Stimulated activated CD8-positive, alpha-beta memory T cell treated with anti-CD3 and anti-CD28 coated beads, Interleukin-4, amount 100 ng/mL, for 1 hour (primary cell): ENCODE measurements at places on chromosomes 1 and 21.

GRCh38 chr1:151495316-151495715 is 15.9 kb upstream of the CGN start:
- DNase-seq, result no peak

DNA sequence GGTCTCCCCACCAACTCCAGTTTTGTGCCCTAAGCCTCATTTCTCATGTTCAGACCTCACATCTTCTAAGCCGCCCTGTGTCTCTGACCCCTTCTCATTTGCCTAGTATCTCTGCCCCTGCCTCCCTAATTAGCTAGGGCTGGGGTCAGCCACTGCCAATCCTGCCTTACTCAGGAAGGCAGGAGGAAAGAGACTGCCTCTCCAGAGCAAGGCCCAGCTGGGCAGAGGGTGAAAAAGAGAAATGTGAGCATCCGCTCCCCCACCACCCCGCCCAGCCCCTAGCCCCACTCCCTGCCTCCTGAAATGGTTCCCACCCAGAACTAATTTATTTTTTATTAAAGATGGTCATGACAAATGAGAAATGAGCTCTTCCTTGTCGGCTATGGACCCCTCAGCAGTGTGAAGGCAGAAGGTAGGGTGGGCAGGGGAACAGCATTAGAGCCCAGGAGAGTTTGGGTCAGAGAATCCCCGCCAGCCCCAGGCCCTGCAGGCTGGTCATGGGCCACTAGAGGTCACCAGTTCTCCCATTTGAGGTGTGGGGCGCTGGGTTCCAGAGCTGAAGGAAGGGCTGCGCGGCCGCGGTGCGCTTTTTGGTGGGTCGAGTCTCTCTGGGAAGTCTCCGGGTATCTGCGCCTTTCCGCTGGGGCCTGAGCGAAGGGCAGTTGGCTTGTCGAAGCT is 11.5 kb downstream of the ADAMTSL4 start:
- peak; percentile 60 for DNase-seq

GRCh38 chr21:43867332-43867703 is 2.3 kb downstream of the AGPAT3 start:
- no peak for DNase-seq

DNA sequence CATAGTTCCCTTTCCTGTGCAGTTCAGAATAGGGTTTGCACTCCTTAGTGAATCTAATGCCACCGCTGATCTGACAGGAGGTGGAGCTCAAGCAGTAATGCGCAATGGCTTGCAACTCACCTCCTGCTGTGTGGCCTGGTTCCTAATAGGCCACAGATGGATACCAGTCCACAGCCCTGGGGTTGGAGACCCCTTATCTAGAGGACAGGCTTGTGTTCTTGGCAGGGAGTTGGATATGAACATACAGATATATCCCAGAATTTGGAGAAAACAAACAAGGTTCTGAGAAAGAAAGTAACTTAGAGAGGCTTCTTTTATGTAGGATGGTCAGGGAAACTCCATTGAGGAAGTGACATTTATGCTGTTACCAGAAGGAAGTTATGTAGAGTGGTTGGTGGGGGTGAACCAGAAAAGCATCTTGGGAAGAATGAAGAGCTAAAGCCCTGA is 5.1 kb upstream of the PTPRC start:
- no peak for DNase-seq

DNA sequence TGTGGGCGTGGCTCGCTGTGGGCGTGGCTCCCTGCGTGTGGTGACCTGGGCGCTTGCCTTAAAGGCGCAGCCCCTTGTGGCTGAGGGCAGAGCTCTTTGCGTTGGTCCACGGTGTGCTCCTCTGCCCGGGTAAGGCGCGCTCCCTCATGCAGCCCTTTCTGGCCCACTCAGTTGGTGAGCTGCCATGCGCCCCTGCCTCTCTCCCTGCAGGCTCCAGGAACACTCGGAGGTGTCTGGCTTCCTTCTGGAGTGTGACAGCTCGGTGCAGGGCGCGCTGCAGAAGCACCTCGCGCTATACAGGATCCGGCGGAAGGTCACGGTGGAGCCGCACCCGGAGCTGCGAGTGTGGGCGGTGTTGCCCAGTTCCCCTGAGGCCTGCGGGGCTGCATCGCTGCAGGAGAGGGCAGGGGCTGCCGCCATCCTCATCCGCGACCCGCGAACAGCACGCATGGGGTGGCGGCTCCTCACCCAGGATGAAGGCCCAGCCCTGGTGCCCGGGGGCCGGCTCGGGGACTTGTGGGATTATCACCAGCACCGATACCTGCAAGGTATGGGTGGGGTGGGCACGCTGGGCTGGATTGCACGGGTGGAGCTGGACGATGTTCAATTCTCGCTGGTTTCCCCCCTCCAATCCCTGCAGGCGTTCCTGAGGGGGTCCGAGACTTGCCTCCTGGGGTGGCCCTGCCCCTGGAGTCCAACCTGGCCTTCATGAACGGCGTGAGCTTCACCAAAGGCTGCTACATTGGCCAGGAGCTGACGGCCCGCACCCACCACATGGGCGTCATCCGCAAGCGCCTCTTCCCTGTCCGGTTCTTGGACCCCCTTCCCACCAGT is 9.1 kb downstream of the IBA57 start:
- no peak for DNase-seq

- DNase-seq, result no peak
Observed at GRCh38 chr1:158257888-158258287, 3.7 kb downstream of the CD1A start.
